ENCODE measurements at places on chromosomes 4 and X. TPM values are rescaled to one million over a fixed set of nuclear protein-coding genes. Genes with fewer than 3 reads are reported as not detected.

The TMEM156 gene
- polyA plus RNA-seq = 1.5 TPM

The XAGE1A gene
- polyA plus RNA-seq = not detected

The KIAA1210 gene
- not detected for polyA plus RNA-seq

The PDGFRA gene
- 0.94 TPM for polyA plus RNA-seq

The TEX13D gene
- polyA plus RNA-seq = not detected

The ETDB gene
- not detected for polyA plus RNA-seq

The HTN3 gene
- polyA plus RNA-seq = not detected

The TLR7 gene
- not detected for polyA plus RNA-seq

The GAGE13 gene
- polyA plus RNA-seq = not detected

The ZNF630 gene
- polyA plus RNA-seq = 1.3 TPM

The L1CAM gene
- 7.2 TPM for polyA plus RNA-seq

The RHOH gene
- polyA plus RNA-seq = not detected

The FRG1 gene
- polyA plus RNA-seq = 110 TPM

The FAM114A1 gene
- 3.0 TPM for polyA plus RNA-seq

The CFP gene
- polyA plus RNA-seq = not detected

The SPARCL1 gene
- polyA plus RNA-seq = 469 TPM

The PUDP gene
- polyA plus RNA-seq = 12.8 TPM

The AFF2 gene
- 6.3 TPM for polyA plus RNA-seq

The DTHD1 gene
- polyA plus RNA-seq = 0.77 TPM

The CNGA1 gene
- 0.46 TPM for polyA plus RNA-seq

The GABRQ gene
- polyA plus RNA-seq = not detected

The POLR2B gene
- 86.8 TPM for polyA plus RNA-seq

The CCSER1 gene
- polyA plus RNA-seq = 8.1 TPM

The CHST7 gene
- polyA plus RNA-seq = 2.2 TPM

The ANK2 gene
- polyA plus RNA-seq = 541 TPM

Data from Purkinje cell (primary cell).